IMR-90 (cell line): ENCODE measurements at places on chromosomes 3 and 15.

- DNase-seq, result no peak
These were observed 26.0 kb downstream of the TM4SF18 start for GRCh38 chr3:149307435-149307783.

DNA sequence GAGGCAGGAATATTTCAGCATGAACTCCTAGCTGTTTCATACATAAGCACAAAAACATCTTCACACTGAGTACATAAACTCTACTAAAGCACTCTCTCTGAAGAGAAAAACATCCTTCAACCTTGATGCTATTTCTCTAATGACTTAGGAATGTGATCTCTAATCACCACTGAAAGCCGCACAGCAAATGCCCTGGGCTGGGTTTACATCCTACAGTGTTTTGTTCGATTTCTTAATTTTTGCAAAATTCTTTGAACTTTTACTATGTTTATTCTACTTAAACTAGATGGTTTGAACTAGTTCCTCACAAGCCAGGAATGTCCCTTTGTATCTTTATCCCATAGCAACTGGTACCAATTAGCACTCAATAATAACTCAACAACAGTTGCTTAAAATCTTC, 130.9 kb upstream of the ABI3BP start:
- peak; percentile 20 for DNase-seq

GRCh38 chr3:114451561-114452018, 157.8 kb downstream of the TIGIT start:
- DNase-seq, result peak; percentile 74

DNA sequence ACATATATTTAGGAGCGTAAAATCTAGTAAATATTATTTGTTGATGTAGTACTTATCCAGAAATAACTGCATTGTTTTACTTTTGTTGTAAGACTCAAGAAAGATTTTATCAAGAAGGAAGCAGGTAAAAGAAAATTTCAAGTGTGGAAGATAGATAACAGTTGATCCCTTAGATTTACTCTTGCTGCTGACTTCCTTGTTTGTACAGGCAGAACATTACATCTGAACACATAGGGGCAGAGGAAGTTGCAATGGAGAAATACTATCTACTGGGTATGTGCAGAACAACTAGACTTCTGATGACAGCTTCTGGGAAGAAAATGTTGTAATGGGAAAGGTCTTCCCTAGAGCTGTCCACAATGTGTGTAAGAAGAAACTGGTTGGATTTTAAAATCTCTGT, 350.6 kb downstream of the NLGN1 start:
- DNase-seq, result no peak

GRCh38 chr15:89174476-89174875, 46.9 kb downstream of the RLBP1 start:
- no peak for DNase-seq

- DNase-seq, result no peak
These were observed 74.8 kb upstream of the P2RY1 start for GRCh38 chr3:152760024-152760563.

- DNase-seq, result peak; percentile 57
These were observed 8.8 kb upstream of the NPHP3 start for GRCh38 chr3:132730891-132731580.

DNA sequence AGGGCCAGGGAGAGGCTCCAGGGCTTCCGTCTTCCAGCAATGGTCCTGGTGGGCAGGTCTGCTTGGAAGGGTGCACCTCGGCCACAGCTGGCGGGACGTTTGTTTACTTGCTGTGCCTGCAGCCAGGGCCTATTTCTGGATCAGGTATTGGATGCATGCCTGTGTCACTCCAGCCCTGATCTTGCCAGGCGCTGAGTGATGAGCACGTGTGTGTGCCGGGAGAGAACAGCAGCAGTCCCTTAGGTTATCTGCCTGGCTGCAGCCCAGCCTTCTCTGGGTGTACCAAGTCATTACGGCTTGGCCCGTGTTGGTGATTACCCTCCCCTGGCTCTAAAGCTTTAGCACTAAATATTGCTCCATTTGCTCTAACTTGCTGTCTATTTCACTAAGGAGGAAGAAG, 14.9 kb downstream of the CCDC32 start:
- DNase-seq, result no peak

DNA sequence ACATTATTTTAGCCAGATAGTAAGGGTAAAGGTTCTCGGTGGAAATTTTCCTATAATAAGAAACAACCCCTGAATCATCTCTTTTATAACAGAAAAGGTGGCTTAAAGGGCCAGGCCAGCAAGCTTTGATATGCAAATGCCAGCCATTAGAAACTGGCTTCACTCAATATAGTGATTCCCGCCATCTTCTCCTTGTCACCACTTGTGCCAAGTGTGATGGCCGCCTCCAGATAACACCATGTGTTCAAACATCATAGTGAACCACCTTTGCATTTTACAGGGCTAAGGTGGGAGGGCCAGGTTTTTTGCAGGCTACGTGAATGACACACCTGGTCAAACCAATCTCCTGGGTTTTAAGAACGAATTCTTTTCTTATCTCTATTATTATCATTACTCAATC, 31.3 kb downstream of the NCEH1 start:
- no peak for DNase-seq

DNA sequence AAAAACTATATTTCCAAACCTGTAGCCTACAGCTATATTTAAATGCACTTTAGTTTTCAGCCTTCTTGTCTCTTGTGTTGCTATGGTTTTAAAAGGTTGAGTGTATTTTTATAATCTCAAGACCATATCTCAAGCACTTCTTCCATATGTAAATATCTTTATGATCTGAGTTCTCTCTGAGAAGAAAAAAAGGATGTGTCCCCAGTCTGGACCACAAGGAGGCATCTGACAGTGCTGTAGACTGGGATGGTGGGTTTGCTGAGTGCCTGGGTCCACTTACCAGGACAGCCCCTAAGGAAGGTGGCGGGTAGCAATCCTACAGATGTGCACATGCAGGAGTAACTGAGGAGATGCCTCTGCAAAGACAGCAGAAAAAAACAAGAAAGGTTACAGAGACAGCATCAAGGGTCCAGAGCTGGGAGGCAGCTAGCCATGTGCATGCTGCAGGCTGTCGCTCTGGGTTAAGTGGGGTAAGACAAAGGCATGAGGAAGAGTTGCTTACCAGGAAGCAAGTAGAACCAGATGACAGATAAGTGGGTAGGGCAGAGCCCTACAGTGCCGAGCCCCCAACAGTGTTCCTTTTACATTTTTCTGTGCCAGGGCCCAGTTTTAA, 70.6 kb upstream of the SNRK start:
- no peak for DNase-seq

DNA sequence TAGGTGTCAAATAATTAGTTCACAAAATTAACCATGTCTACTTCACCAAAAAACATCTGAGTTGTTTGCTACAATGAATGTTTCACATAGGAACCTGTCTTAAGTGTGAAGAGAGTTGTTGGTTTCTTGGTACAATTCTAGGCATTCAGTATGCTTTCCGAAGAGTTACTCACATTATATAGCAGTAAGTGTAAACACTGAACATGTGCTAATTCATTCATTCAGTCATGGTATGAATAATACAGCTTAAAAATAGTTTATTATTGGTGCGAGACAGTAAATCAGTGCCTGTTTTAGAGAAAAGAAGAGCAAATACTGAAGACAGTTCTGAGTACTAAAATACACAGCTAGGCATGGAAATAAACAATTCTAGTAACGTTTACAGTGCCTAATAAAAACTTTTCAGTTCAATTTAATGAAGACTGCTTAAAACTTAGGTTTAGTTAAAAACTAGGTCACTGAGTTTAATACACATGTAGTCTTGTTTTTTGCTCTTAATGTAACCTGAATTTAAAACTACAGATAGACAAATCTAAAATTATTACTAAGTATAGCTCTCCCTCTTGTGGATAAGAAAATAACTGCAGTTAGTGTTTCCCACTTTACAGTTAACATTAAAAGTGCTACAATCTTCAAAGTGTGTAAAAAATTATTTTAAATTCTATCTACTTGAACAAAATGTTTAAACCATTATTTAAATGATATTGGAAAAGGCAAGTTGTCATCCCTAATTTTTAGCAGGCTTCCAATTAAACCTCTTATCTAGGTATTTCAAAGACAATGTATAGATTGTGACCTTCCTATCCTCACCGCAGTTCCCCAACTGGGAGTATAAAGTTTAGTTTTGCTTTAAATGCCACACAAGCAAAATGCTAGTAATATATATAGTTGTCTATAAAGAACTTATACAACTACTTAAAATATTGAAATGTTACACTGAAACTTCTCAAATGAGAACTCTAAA, 20.1 kb upstream of the ZCWPW2 start:
- DNase-seq, result peak; percentile 33

- no peak for DNase-seq
These were observed 55.3 kb upstream of the BCHE start for GRCh38 chr3:165892565-165892964.

- DNase-seq, result no peak
These were observed 389 bp upstream of the CCNB2 start for GRCh38 chr15:59104602-59104911.

- no peak for DNase-seq
These were observed 45.8 kb downstream of the CDC25A start for GRCh38 chr3:48142316-48142870.

- DNase-seq, result no peak
These were observed 75.6 kb upstream of the WNT5A start for GRCh38 chr3:55562700-55563099.

DNA sequence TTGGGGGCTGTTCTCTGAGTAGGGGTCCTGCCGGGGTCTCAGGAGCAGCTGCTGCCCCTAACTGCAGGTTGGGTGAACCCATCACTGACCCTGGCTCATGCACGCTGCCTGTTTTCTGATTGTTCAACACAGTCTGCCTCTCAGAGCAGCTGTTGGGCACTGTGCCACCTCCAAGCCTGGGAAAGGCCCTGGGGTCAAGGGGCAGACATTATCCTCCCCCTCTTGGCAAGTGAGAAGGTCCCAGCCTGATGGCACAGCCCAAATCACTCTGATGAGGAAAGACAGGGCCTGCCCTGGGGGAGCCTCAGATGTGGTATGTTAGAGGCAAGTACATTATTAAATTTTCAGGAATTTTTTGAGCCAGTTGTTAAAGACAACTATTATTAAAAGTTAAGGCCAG, 14.1 kb upstream of the GNAT1 start:
- DNase-seq, result no peak

GRCh38 chr3:106004137-106004681, 135.4 kb upstream of the CBLB start:
- DNase-seq, result peak; percentile 91

GRCh38 chr15:60782316-60782715, 303.4 kb upstream of the ICE2 start:
- DNase-seq, result no peak

DNA sequence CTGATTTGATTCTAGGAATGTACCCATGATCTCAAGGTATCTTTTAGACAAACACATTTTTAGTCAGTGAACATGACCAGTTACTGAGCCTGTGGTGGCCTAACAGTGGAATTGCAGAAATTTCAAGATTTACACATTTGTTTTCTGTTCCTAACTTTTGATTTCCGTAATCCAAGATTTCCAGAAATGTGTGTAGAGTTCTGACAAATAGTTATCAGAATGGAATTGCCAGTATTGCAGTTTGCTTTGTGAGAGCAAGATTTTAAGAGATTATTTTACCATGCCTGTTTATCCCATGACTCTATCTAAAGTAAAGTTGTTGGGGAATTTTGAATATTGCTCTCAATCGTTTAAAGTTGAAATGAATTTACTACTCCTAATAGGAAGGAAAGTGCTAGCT, 11.7 kb upstream of the UTS2B start:
- DNase-seq, result no peak

GRCh38 chr3:126578702-126579101, 20.0 kb upstream of the C3orf22 start:
- DNase-seq, result no peak
